Effector CD4-positive, alpha-beta T cell (primary cell): ENCODE measurements at places on chromosomes 16 and 17.

- no peak for DNase-seq
Measured at GRCh38 chr17:50620858-50621257, 13.8 kb upstream of the ABCC3 start.

DNA sequence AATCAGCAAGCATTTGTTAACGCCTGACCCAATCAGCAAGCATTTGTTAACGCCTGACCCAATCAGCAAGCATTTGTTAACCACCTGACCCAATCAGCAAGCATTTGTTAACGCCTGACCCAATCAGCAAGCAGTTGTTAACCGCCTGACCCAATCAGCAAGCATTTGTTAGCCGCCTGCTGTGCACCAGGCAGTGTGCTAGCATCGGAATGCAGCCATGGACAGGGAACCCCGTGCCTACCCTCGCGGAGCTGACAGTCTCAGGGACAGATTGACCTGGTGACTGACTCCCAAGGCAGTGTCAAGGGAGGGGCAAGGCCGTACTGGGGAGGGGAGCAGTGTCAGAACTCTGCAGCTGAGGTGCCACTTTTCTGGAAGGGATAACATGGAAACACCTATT lies 66.9 kb downstream of the ABR start:
- no peak for DNase-seq

GRCh38 chr17:2037155-2037554 lies 4.7 kb upstream of the OVCA2 start:
- no peak for DNase-seq

- DNase-seq, result no peak
Measured at GRCh38 chr17:2782055-2782454, 14.2 kb upstream of the RAP1GAP2 start.

GRCh38 chr16:30875871-30876801 lies 17.7 kb downstream of the BCL7C start:
- no peak for DNase-seq

- DNase-seq, result no peak
Measured at GRCh38 chr17:64687961-64688360, 25.9 kb upstream of the SMURF2 start.

DNA sequence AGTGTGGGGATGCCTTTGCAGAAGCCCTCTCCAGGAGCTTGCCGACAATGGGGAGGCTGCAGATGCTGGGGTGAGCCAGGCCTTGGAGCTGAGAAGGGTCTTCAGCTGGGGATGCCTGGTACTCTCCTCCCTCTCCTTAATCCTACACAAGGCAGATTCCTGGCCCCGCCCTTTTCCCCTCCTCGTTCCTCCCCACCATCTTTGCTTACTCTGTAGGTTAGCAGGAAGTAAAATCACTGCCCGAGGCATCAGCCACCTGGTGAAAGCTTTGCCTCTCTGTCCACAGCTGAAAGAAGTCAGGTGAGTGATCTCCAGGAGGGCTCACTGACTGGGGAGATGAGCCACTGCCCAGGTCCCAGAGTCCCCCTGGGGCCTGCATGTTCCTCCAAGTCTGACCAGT lies 38.7 kb downstream of the NLRC5 start:
- no peak for DNase-seq

DNA sequence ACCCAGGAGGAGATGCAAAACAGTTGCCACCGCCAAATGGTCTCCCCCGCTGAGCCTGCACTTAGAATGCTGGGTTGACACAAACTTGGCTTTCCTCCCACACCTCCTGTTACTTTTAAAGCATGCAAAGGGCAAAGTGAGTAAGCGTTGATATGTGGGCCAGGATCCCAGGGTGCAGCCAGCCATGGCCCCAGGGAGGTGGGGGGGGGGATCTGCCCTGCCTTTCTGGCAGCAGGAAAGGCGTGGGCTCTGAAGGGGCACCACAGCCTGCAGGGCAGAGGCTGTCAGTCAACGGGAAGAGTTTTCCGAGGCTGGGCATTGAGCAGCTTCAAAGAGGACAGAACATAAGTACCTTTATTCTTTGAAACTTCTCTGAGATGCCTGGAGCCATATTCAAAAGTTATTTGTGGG lies 142.3 kb downstream of the ABCC12 start:
- no peak for DNase-seq

- DNase-seq, result no peak
Measured at GRCh38 chr16:88194397-88195268, 188.1 kb upstream of the ZNF469 start.

DNA sequence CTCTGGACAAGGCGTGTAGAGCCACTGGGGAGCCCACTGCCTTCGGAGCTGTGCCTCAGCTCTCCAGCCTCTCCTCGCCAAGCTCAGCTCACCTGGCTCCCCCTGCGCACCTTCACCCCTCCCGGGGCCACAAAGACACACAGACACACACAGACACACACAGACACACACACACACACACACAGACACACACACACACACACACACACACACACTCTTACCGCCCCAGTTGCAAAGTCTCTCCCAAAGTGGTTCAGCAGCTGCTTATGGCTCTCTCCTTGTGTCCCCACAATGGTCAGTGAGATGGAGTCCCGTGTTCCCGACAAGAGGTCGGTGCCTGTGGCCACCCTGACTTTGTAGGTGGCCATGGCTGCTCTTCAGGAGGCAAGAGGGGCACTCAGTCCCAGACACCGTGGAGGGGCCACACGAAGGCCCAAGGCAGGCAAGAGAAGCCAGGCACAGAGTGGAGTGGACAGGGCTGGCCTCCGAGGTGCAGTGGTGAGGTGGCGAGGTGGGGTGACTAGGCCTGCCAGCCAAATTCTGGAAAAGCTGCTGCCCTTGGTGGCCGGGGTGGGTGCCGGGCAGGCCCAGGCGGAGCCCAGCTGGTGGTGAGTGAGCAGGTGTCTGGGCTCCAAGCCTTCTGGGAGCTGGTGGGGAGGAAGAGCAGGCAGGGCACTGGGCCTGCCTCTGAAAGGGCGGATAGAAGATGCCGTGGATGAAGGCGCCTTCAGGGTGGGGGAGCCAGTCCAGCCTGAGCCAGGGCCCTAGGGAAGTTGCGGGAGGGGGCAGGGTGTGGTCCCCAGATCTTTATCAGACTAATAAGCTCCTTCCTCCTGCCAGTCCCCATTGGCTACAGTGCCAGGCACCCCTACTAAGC lies at the start of gene ALOX12B:
Gene ALOX12B, minus strand, starts transcription at position 642 of the 877 bp plus-strand sequence. Its CDS starts 274 bp downstream, at position 368.
- no peak for DNase-seq

- DNase-seq, result no peak
Measured at GRCh38 chr17:47145351-47145750, 43.7 kb downstream of the CDC27 start.

DNA sequence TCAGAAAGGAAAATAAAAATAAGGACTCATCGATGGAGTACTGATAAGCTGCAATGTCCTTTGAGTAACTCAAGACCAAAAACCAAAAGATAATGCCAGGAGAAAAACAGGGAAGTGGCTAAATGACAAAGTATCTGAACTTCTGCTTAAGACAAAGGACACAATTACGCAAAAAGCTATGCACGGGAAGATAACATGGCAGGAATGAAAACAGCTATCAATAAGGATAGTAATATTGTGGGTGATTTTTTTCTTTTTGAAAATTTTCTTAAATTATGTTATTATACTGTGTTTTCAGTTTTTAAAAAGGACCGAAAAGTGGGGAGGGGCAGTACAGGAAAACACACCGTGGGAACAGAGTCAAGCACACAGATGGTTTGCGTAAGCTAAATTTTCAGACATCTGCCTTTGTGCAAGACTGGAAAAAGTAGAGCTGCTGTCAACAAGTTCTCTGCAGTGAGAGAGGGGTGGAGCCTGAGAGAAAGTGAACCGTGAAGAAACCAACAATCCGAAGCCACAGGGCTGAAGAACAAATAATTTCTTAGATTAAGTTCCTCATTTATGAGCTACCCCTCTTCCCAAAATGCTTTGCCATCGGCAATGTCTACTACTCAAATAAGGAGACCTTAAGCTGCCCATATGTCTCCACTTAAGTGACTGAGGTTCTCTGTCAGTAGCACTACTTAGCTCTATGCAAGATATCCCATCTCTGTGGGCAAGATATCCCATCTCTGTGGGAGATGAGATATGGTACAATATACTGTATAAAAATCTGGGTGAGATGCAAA lies 99.9 kb upstream of the CORO6 start:
- peak; percentile 42 for DNase-seq

DNA sequence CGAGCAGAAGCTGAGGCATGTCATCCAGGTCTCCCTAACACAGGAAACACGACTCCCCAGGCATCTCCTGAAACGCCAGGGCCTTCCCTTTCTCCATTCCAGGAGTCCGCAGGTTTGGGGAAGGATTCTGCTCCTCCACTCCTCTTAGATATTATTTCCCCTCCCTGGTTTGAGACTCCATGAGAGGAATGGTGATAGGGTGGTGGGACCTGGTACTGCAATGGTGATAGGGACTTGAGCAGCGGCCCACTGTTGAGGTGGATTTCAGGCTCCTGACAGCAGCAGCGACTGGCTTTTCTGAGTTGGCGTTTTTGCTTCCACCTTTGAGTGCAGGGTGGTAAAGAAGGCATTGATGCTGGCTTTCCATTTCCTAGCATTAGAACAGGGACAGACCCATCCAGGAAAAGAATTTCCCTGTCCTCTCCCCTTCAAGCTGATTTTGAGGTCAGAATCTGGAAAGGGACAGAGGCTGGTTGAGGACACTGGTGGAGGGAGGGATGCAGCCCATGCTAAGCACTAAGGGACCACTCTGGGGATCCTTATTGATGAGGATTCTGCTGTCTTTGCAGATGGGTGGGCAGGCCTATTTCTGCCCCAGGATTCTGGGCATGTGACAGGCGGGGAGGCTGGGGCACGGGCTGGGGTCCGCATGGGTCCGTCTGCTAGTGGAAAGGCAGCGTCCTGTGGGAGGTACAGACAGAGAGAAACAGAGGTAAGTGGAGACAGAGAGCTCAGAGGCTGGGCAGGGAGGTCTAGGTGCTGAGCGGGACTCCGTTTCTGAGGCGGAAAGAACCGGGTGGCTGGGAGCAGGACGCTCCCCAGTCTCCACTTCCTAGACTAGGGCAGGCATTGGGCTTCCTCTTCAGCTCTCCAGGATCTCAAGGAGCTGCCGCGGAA lies 1.3 kb upstream of the TBX4 start:
- no peak for DNase-seq
